Activated CD4-positive, alpha-beta T cell treated with anti-CD3 and anti-CD28 coated beads, Interleukin-2, amount 50 U/mL, for 4 hours (primary cell): ENCODE measurements at places on chromosomes 1 and 21.
A peak's percentile ranks its signal among the peaks of the same experiment; 100 is the strongest.

- no peak for DNase-seq
Observed at GRCh38 chr1:6093611-6094010, 47.9 kb downstream of the KCNAB2 start.

GRCh38 chr1:226798427-226799411, 59.6 kb upstream of the ITPKB start:
- DNase-seq = peak; percentile 40

GRCh38 chr1:168392958-168393549, 112.4 kb downstream of the TBX19 start:
- DNase-seq = no peak

DNA sequence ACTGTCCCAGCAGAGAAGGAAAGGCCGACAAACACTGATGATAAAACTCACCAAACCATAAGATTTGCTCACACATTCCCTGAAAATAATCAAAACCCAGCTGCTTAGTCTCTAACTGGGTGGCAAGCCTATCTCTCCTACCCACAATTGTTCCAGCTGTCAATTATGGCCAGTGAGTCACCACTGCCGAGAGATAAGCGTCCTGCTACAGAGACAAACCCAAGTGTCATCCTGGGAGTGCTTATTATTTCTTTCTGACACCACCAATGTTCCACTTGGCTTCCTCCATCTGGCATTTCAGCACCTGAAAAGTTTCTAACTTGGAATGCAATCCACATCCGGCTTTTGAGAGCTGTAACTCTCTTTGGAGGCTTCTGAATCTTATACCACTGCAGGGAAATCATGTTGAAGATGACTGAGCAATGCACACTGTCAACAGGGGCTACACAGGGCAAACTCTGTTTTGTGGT, 51.5 kb upstream of the VAV3 start:
- no peak for DNase-seq
